ENCODE measurements at places on chromosomes 4 and X.

DNA sequence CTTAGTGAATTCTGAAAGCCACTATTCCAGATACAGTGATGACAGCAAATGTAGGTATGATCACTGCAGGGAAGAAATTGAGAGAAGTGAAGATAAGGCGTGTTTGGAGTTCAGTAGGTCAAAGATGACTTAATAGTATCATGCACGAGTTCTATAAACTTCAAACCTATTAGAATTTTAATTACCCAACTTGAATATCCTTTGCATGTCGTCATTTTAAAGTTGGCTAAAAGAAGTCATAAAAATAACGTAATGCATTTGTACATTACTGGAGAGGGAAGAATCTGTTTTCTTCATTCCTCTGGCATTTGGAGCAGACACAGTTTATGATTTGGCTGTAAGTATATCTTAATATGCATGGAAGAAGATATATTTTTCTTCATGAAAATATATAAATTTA lies 68.6 kb upstream of the MXRA5 start:
- DNase-seq: no peak

DNA sequence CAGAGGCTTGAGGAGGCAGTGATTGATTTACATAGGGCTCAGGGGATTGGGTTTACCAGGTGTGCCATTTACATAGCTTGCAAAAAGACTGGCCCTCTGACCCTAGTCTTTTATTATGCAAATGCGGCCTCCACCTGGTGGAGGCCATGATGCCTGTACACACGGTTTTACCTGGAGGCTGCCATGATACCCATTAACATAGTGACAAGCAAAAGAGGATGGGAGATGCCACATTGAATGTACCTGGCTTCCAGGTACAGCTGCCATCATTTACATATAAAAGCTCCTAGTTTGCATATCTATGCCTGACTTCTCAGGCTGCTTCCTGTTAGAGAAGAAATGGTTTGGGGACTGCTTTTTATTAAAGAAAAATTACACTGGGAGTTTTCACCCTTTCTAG lies 72.0 kb downstream of the NEXMIF start:
- no peak for DNase-seq

DNA sequence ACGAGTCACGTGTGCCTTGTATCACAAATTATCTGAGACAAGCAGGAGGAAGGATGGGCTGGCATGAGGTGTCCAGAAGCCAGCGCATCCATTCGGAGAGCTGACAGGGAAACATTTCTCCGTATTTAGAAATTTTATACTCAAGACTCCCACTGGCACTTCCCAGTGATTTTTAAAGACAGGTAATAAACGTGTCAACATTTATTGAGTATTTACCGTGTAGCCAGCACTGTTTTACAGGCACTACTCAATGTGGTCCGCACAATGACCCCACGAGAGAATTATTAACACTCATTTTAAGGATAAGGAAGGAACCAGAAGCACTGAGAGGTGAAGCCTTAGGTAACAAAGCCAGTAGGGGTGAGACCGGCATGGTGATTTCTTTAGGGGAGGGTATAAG lies 23.2 kb downstream of the GEMIN8 start:
- no peak for DNase-seq

DNA sequence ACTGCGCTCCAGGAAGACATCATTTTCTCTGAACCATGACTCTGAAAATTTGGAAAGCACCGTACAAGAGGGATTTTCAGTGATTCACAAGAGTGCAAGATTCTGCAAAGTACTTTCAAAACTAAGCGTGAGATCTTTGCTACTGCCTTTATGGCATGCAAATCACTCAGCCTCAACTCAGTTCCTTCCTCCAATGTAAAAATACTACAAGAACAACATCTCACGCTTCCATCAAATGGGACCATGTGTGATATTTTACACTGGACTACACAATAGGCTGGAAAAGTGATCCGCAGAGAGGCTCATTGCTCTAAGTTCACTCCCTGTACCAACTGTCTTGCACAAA lies 674 bp upstream of the IL15 start:
- no peak for DNase-seq

GRCh38 chr4:7186516-7187167 lies 5.7 kb upstream of the SORCS2 start:
- no peak for DNase-seq

DNA sequence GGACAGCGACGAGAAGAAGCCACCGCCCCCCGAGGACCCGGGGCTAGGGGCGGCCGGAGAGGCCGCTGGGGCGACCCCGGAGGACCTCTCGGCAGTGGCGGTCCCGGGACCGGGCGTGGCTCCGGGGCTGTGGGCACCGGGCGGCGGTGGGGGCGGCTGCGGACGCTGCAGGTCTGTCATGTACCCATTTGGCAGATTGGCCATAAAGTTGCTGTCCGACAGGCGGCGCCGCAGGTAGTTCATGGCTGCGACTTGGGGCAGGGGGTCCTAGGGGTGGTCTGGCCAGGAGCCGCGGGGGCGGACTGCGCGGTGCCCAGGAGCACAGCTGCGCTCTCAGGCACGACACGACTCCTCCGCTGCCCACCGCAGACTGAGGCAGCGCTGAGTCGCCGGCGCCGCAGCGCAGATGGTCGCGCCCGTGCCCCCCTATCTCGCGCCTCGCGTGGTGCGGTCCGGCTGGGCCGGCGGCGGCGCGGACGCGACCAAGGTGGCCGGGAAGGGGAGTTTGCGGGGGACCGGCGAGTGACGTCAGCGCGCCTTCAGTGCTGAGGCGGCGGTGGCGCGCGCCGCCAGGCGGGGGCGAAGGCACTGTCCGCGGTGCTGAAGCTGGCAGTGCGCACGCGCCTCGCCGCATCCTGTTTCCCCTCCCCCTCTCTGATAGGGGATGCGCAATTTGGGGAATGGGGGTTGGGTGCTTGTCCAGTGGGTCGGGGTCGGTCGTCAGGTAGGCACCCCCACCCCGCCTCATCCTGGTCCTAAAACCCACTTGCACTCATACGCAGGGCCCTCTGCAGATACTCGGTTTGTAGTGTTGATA lies at the start of gene SYN1:
TSS of gene SYN1 (minus strand) at position 372 of the 817 bp plus-strand sequence. CDS start at position 243, 129 bp downstream.
- DNase-seq: peak; percentile 61

DNA sequence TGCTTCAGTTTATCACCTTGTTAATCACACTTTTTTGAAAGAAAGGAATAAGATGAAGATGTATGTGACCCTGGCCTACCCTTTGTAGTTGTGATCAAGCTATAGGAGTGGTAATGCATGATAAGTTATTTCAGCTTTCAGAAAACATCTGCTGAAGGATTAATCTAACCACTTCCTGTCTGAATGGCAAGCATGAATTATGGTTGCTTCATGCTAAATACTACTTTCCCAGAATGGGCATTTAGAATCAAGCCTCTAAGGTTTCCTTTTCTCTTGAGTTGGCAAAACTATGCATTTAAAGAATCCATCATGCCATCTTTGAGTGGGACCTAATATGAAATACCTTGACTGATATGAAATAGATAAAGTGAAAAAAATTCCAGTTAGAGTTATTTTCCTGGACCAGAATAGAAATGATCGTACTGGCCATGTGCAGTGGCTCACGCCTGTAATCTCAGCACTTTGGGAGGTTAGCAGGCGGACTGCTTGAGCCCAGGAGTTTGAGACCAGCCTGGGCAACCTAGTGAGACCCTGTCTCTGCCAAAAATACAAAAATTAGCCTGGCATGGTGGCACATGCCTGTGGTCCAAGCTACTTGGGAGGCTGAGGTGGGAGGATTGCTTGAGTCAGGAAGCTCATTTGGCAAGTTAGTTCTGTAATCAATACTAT lies 59.1 kb downstream of the ANXA3 start:
- no peak for DNase-seq

- DNase-seq: no peak
Observed at GRCh38 chr4:57303012-57303751, 193.0 kb upstream of the IGFBP7 start.

- no peak for DNase-seq
Observed at GRCh38 chrX:154059729-154060245, 37.7 kb downstream of the MECP2 start.

GRCh38 chr4:126772662-126773061 lies 860.1 kb upstream of the INTU start:
- no peak for DNase-seq

DNA sequence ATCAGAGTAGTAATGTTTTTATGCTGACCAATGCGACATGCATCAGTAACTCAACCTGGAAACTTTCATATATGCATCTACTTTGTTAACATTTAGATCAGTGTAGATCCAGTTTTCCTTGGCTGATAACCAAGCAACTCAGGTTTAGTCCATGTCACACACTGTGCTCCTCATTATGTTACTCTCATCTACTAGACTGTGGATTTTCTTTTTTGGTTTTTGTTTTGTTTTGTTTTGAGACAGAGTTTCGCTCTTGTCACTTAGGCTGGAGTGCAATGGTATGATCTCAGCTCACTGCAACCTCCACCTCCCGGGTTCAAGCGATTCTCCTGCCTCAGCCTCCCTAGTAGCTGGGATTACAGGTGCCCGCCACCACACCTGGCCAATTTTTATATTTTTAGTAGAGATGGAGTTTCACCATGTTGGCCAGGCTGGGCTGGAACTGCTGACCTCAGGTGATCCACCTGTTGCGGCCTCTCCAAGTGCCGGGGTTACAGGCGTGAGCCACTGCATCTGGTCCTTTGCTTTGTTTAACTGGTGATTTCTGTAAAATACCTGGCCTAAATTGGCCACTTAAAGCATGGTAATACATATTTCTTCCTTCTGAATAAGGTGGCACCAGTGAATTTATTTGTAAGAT lies 48.6 kb downstream of the SMARCAD1 start:
- DNase-seq: no peak

GRCh38 chr4:168449719-168450452 lies 30.4 kb downstream of the DDX60L start:
- DNase-seq: no peak

GRCh38 chr4:105179539-105180401 lies 33.1 kb downstream of the TET2 start:
- no peak for DNase-seq

- no peak for DNase-seq
Observed at GRCh38 chr4:165667969-165668368, 205.1 kb upstream of the TLL1 start.

- DNase-seq: no peak
Observed at GRCh38 chr4:105461621-105462382, 12.1 kb downstream of the PPA2 start.

- DNase-seq: no peak
Observed at GRCh38 chr4:56786955-56787354, 34.5 kb downstream of the SPINK2 start.

DNA sequence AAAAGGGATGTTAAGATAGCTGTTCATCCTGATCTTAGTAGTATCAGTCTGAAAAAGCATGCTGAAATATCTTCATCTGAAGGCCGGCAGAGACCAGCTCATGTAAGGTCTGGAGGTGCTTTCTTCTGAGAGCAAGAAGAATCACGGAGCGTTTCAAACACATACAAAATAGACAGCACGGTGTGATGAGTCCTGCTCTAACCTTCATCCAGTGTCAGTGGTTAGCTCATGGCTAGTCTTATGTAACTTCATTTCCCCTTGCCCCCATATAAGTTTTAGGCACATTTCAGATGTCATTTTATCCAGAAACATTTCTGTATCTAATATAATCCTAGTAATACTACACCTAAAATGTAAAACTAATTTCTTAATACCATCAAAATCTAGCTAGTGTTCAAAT lies 27.8 kb downstream of the ADD1 start:
- DNase-seq: no peak

DNA sequence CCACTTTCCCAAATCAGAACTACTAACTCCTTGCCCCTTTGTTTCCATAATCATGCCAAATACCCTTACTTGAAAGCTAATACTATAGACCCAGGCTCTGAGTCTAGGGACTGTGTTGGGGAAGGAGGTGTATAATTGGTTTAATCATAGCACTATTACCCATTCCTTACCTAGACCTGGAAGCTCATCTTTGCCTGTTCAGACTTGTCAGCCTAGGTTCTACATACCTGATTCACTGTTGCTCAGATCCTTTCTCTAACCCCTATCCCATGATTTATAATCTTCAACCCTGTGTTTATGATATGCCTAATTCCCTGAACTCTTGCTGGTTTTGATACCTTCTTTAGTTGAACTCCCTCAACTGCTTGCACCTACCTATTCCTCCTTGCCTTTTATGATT lies 123.1 kb upstream of the GRIA3 start:
- no peak for DNase-seq

DNA sequence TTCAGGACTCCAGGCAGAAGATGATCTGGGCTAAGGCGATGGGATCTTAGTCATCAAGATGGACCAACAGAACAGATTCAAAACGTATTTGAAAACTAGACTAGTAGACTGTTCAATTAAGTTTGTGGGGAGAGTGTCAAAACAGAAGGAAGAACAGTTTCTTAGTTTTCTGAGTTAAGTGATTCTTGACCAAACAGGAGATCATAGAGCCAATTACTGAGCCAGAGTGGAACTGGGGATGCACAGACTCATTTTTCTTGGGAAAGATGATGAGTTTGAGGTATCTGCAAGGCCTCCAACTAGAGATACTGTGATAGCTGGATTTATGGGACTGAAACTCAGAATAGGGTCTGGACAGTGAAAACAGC lies 119.5 kb downstream of the REELD1 start:
- DNase-seq: no peak

GRCh38 chrX:123049071-123049625 lies 134.9 kb upstream of the GRIA3 start:
- no peak for DNase-seq

GRCh38 chr4:61320631-61321030 lies 120.5 kb downstream of the ADGRL3 start:
- no peak for DNase-seq

- no peak for DNase-seq
Observed at GRCh38 chrX:100328351-100328750, 81.7 kb downstream of the PCDH19 start.

- DNase-seq: no peak
Observed at GRCh38 chrX:21509912-21510311, 135.7 kb downstream of the CNKSR2 start.

- DNase-seq: no peak
Observed at GRCh38 chr4:128163177-128164117, 102.3 kb downstream of the LARP1B start.

All from activated gamma-delta T cell treated with anti-CD3 and anti-CD28 coated beads, Interleukin-2, amount 50 U/mL, for 16 hours (primary cell).